Stimulated activated naive CD4-positive, alpha-beta T cell (primary cell): ENCODE measurements at places on chromosomes 6 and 20.

GRCh38 chr20:37902504-37903313 is at the start of gene VSTM2L:
Gene VSTM2L (plus strand): TSS chr20:37903127. CDS start chr20:37903351, 224 bp downstream.
- no peak for DNase-seq

DNA sequence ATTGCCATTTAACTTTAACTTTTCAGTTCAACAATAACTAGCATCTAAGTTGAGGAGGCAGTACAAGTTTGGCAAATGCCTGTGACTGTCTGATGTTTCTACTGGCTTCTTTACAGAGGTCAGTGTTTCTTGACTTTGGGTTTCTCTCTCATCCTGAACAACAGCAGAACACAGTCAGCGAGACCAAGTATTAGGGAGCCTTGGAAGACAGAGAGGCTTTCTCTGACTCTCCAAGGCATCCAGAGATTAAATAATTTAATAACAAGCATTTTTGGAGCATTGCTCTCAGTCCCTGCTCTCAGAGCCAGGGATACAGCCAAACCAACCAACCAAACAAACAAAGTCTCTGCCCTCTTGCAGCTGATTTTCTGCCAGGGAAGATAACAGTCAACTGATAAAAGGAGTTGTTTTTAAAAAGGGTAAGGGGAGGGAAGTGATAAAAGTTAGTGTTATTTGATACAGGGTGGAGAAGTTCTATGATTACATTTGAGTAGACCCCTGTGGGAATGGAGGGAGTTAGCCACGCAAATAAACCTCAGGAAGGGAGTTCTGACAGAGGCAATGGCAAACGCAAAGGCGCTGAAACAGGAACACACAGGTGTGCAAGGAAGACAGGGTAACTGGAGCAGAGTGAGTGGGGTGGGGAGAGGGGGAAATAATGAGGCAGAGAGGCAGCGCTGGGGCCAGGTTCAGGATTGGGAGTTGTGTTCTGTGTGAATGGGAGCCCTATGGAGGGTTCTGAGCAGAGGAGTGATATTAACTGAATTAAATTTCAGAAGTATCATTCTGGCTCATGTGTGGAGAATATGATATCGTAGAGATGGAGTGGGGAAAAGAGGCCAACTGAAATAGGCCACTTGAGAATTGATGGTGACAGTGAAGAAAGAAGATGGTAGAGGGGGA is 55.2 kb downstream of the SEL1L2 start:
- no peak for DNase-seq

GRCh38 chr6:148203970-148204369 is 138.7 kb upstream of the SASH1 start:
- peak; percentile 76 for DNase-seq

DNA sequence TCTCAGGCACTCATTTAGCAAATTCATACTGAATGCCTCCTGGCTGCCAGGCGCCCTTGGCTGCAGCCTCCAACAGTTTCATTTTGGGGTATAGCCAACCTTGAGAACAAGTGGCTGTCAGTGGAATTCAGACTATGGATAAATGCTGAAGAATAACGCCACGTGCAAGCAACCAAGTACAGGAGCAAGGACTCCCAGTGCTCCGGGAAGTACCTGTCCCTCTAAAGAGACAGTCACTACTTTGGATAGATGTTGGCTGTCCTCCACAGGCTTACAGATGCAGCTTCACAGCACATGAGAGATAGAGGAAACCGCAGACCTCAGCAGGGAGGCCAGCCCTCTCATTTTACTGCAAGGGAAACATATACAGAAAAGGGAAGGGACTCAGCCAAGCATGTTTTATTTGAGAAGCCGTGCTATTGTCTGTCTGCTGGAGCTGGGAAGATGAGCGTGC is 658.2 kb downstream of the PTPRT start:
- no peak for DNase-seq

- no peak for DNase-seq
Observed at GRCh38 chr6:41336824-41337223, 1.4 kb downstream of the NCR2 start.

GRCh38 chr20:44640522-44640921 is 11.0 kb downstream of the ADA start:
- DNase-seq, result no peak

- peak; percentile 77 for DNase-seq
Observed at GRCh38 chr6:15244620-15245360, 1.1 kb upstream of the JARID2 start.

GRCh38 chr6:158415666-158416065 is 103.4 kb downstream of the TULP4 start:
- DNase-seq, result no peak

DNA sequence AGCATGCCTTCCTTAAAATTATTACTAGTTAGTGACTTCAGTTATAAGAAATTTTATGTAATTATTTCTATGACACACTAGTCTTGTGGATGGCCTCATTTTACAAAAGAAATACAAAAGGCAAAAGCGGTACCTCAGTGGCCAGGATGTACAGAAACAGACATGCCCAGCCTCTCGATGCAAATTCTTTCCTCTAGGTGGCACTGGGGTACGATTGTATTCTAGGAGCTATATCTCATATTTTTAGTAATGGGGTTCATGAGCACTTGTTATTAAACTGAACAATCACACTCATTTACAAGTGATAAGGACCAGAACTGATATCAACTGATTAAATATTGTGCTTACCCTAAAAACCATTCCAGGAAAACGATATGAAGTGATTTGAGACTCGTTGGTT is 59.8 kb downstream of the SOD2 start:
- DNase-seq, result no peak

DNA sequence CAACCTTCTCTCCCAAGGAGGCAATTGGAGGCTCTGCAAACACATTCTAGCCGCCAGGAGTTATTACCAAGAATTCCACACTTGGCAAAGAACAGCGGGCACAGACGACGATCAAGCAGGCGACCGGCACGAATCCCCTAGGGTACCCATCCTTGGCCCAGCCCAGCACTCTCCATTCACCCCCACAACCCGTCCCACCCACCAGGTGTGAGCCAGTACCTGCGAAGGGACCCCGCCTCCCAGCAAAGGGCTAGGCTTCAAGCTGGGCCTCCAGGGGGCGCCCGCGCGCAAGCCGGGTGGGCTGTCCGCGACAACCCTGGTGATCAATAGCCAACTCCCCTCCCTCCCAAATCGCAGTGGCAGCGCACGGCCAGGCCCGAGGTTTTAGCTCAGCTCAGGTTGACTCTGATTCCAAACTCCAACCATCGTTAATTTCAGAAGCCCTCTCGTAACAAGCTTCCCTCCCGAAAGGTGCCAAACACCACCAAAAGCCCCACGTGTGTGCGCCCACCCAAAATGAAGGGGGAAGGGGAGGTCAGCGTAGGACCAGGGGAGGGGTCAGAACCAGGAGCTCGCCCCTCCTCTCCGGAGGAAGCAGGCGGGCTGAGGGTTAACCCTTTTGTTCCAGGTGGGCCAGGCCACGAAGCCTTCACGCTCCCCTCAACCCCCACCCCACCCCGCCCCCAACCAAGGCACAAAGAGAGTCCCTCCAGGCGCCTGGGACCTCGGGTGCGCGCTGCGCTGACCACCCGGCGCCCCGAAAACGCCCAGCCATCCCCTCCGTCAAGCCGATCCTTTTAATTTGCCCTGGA is 2.1 kb downstream of the SALL4 start:
- peak; percentile 2 for DNase-seq

- no peak for DNase-seq
Observed at GRCh38 chr6:116974526-116975316, 97.7 kb downstream of the RFX6 start.

GRCh38 chr20:5395932-5396727 is 79.4 kb upstream of the PROKR2 start:
- DNase-seq, result no peak

DNA sequence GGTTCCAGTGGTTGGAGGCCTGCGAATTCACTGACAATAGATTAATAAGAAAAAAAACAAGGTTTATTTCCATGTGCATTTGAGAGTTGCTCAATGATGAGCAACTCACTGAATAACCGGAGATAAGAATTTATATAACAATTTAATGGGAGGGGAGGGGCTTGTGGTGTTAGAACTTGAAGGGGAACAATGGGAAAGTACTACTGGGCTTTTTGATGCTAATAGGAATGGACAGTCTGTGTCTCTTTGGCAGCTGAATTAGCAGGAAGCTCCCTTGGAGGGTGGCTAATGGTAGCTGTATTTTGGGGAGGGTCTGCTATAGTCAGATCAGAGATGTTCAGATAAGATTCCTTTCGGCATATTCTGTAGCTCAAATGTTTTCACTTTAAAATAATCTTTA is 62.4 kb upstream of the GMDS start:
- DNase-seq, result no peak

DNA sequence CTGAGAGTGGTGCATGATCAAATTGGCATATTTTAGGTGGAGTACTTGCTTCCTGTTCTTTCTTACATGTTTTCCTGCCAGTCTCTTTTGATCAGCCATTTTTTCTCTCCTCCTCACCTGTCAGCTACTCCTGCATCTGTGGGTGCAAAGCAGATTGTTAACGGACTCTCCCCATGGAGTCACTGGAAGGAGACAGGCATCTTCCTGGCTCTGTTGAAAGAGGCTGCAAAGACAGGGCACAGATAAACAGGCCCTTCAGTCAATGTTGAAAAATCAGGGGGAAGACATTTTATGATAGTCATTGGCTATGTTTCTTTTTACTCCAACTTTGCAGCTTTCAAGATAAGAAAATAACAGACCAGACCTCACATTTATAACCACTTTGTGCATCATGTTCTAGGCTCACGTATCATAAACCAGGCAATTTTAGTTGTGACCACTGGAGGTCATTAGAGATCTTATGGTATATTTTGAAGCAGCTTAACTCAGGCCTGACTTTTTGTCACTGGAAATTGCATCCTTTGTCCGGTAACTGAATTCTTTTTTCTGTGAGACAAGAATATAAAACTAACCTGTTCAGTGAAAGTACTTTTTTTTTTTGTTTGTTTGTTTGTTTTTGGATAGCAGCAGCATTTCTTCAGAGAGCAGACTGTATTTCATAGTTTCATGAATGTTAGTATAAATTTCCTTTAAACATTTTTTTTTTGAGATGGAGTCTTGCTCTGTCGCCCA is 20.1 kb downstream of the ECT2L start:
- no peak for DNase-seq

DNA sequence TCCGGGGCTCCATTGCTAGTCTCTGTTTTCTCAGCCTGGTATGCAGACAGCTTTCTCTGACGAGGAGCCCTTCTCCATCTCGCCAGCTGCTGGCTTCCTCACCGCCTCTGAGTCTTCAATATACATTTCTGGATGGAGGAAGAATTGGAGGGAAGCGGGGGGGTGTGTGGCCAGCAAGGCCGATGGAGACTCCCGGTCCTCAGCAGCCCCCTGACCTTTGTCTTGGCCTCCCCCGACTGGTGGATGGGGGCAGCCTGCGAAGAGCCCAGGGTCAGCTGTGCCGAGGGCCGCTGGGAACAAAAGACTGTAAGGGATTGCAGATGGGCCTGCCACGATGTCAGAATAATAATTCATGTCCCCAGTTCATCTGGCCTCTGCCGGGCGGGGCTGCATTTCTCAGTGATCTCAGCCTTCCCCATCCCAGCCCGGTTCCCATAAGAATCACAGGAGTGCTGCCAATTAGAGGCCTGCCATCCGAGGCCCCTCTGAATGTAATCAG is 54.3 kb upstream of the STX16 start:
- no peak for DNase-seq

GRCh38 chr20:38585404-38586180 is 4.6 kb downstream of the ADIG start:
- no peak for DNase-seq

DNA sequence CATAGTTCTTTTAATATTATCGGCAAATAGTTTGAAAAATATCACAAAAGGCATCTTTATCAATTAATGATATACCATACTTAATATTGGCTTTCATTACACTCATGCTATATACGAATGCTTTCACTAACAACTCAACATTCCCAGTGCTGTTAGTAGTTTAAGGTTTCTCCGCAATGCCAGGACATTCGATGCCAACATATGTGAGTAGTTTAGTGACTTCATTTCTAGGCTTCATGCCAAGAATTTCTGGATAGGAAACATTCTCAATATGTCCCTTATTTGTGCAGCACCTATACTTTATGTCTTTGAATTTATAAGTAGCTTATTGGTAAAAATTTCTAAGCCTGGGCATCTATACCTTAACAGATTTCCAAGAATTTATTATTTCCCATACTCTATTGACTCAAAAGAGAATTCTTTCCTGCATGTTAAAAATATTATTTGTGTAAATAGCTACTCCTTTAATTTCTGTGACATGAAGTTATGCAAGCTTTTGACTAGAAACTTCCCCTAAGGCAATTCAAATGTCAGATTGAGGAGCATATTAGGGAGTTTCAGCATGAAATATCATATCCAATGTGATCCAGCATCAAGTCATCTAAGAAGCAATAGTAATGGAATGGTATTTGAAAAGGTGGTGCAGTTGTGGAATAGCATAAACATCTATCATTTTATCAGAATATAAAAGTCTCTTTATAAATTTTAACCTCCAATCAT is 236.0 kb upstream of the STXBP5 start:
- no peak for DNase-seq

DNA sequence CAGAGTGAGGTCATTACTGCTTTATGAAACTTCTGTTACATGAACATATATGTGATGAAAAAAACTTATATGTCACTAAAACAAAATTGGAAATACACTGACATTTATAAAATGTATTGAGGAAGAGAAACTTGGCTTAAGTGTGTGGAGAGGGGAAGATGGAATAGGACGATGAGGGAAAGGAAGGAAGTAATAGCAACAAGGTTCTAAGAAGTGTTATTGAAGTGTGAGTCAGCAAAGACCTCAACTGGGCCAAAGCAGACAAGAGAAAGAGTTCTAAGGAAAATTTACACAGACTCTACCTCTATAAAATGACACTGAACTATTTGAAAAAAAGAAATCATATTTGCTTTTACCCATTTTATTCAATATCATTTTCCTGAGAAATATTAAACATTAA is 38.3 kb downstream of the SNX3 start:
- DNase-seq, result no peak

- no peak for DNase-seq
Observed at GRCh38 chr20:17306427-17306826, 79.6 kb downstream of the PCSK2 start.

DNA sequence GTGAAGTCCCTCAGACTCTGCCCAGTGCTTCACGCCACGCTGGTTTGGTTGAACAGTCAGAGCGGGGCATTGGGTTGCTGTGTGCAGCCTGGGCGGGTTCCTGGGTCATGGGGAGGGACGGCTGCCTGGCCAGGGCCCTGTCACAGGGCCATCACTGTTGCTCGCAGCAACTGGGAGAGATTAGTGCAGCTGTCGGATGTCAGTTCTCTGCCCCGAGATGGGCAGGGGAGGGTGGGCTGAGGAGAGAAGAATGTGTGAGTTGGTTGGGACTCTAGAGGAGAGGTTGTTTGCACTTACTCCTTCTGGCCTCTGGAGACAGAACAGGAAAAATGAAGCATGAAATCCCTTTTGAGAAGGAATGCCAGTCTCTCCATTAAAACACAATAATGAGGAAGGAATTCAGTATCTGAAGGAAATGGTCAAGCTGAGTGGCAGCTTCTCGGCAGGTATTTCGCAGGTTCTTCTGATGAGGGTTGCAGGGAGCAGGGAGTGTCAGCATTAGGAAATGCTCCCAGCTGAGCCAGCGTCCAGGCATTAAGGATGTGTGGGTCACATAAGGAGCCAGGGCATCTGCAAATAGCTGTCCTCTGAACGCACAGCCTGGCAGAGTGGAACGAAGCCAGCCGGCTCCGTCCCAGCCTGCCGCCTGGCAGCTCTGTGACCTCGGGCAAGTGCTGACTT is 95.9 kb downstream of the SSR1 start:
- DNase-seq, result no peak

- no peak for DNase-seq
Observed at GRCh38 chr6:14612016-14612980, 494.7 kb downstream of the CD83 start.

GRCh38 chr6:22254886-22255285 is 42.0 kb downstream of the PRL start:
- DNase-seq, result no peak
